ENCODE measurements at places on chromosomes 11 and 22.

GRCh38 chr11:61642162-61642561, 38.0 kb upstream of the DAGLA start:
- DNase-seq, result no peak

DNA sequence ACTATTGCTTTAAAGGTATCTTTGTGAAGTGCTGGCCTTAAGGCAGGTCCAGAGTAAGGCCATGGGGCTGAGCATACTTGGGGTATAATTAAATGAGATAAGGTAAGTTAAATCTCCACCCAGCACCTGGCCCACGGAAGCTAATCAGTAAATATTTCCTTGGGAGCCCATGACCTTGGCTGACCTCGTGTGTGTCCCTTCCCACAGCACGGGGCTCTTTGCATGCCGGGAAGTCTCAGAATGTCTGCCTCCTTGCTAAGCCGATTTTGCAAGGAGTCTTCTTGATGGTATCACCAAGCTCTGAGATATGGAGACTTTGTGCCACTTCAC, 46.5 kb downstream of the ADM start:
- no peak for DNase-seq

DNA sequence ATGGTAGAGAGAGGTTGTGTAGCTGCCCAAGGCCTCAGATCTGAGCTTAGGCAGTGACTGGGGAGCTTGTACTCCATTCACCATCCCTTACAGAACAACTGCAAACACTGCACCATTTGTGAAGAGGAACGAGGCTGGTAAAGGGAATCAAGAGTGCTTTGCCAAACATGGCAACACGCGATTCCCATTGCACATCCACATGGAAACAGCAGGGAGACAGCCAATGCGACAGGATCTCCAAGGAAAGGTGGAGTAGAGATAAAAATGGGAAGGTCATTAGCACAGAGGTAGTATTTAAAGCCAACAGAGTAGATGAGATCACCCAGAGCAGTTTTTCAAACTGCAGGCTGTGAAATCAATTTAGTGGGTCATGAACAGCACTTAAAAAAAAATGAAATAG, 42.0 kb downstream of the TCF20 start:
- no peak for DNase-seq

DNA sequence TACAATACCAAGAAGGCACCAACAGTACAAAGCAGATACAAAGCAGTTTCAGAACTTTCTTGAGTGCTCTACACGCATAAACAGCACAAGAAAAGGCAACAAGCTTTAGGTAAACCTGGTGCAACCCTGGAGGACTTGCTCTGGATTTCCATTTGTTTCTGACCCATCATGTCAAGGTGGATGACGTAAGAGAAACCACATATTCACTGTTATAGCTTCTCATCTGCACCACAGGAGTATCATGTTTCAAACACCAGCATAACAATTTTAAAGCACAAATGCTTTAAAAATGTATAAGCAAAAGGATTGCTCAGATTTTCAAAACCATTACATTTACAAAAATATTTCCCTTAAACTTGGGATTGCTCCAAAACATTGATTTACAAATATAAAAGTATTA, 25.0 kb upstream of the YPEL1 start:
- no peak for DNase-seq

DNA sequence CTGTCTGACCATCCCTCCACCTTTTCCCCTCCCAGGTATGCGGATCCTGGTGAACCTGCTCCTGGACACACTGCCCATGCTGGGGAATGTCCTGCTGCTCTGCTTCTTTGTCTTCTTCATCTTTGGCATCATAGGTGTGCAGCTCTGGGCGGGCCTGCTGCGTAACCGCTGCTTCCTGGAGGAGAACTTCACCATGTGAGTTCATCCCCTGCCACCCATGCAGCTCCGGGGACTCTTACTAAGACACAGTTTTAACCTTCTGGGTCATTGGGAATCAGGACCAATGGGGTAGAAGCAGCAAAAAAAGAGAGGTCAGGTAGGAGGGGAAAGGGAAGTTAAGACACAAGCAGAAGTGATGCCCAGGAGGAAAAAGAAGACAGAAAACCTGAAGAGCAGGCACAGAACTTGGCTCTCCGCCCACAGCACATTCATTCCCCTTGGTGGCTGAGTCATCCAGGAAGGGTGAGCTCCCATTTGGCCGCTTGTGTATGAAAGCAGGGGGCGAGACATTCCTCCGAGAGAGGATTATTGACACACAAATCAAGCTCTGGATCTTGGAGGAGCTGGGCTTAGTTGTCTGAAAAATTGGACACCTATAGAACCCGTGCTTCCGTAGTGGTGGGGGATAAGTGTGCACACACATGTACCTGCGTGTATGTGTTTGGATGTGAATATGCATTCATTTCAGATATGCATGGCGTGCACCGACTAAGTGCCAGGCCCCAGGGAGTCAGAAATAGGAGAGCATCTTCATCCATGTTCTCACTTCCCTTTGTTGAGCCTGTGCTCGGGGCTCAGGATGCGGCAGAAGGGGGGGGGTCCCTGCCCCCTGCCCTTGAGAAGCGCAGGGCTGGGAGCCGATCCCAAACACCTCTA, 64.2 kb downstream of the CACNA1I start:
- no peak for DNase-seq

GRCh38 chr22:50194037-50194805, 6.6 kb upstream of the SELENOO start:
- DNase-seq, result no peak

DNA sequence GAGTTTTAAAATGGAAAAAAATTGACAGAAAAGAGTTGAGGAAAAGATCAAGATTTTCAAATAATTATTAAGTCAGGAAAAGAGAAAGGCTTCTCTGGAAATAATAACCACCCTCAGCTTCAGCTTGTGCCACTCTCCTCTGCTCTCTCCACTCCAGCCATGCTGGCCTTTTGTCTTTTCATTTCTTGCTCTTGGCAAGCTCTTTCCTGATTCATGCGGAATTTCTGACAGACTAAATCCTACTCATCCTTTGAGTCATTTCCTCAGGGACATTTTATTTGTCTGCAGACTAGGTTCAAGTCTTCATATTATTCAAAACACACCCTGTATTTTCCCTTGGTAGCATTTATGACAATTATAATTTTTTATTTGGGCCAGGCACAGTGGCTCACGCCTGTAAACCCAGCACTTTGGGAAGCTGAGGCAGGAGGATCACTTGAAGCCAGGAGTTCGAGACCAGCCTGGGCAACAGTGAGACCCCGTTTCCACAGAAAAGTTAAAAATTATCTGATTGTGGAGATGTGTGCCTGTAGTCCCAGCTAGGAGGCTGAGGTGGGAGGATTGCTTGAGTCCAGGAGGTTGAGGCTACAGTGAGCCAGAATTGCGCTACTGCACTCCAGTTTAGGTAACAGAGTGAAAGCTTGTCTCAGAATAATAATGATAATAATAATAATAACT, 7.8 kb upstream of the P4HA3 start:
- peak; percentile 78 for DNase-seq

DNA sequence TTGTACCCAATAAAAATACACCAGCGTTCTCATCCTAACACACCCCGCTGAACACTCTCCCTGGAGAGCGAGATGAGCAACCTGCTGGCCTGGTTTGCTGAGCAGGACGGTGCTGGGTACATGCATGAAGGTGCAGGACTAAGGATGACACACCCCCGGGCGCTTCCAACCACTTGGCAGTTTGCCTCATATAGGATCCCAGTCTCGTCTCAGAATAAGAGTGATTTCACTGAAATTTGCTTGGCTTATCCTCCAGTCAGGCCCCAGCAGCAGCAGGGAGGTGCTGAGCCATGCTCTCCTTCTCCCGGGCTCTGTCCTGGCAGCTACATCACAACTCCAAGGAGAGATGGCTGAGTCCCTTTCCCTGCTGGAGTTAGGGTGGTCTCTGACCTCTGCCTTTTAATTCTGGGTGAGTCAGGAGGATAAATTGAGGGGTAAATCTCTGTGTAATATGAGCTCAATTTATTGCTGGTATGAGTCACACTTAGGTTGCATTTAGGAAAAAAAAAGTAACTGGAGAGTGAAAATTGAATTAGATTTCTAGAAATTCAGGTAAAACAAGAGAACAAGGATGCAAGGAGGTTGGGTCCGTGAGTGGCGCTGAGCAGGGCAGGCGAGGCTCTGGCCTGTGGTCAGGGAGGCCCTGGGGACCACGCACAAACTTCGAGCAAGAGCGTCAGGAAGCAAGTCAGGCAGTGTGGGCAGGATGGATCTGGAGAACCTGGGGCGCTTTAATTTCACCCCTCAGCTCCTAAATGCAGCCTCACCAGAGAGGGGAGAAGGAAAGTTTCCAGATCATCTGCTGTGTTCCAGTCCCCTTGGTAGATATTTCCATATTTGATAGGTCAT, 974.0 kb downstream of the TBC1D22A start:
- DNase-seq, result no peak

GRCh38 chr11:16912692-16913111, 101.5 kb downstream of the PLEKHA7 start:
- no peak for DNase-seq

DNA sequence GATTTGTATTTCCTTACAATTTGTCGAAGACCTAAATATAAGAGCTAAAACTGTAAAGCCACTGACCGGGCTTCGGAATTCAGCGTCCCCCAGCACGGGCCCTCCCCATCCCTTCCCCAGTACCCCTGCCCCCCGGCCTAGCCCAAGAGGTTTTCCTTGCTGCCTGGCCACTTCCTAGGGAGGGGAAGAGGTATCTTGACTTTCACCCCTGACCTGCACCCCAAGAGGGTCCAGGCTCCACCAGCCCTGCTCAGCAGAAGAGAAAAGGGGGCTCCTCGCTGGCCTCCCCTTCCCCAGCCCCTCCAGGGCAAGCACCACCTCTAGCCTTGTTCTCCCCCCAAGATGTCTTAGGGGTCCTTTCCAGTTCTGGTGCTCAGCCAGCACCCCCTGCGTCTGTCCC, 26.1 kb upstream of the CARS1 start:
- no peak for DNase-seq

DNA sequence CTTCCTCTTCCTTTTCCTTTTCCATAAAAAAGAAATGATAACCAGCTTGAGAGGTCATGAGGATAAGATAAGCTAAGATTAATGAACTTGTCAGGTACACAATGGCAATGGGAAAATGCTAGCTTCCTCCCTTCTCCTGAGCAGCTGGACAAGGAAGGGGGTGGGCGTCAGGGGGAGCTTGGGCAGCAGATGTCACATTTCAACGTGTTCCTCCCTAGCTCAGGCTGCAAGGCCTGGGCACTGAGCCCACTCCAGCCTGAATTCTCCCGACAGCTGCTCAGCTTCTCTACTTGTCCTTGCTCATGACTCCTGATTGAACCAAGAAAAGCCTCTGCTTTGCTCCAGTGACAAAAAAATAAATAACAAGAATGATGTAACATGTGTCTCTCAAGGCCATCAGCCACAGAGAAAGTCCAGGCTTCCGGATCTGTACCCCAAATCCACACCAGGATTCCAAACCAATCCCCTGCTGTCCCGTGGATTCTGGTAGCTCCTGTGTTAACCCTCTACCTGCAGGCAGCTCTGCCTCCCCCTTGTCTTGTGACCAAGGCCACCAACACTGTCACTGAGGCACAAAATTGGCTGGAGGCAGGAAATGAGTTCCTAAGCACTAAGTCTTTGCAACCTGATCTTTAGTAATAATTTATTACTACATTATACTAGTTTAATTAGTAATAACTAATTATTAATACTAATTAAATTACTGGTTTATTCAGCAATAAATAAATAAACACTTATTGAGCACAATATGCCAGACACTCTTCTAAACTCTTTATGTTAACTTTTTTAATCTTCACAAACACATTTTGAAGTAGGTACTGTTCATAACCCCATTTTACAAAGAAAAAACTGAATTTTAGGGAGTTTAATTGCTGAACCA, 146.5 kb downstream of the CCDC34 start:
- DNase-seq, result no peak

DNA sequence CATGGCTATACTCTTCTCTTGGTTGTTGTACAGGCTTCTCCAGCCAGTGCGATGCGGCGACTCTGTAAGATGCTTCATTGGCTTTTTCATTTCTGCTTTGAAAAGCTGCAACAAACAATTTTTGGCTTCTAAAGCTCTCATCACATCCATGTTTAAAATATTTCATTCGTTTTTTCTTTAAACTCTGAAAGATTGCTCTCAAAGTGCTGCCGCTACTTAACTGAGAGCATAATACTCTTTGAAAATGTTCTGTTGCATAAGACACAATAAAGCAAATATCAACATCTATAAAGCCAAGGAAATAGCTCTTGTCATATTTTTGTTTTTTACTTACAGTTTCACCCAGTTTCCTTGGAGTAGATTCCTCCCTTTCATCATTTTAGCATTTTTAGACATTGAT, 468.3 kb downstream of the TBC1D22A start:
- no peak for DNase-seq

GRCh38 chr22:39177456-39177775, 24.9 kb upstream of the CBX7 start:
- DNase-seq, result no peak

- DNase-seq, result no peak
These were observed 25.5 kb downstream of the TMPRSS13 start for GRCh38 chr11:117903505-117904382.

DNA sequence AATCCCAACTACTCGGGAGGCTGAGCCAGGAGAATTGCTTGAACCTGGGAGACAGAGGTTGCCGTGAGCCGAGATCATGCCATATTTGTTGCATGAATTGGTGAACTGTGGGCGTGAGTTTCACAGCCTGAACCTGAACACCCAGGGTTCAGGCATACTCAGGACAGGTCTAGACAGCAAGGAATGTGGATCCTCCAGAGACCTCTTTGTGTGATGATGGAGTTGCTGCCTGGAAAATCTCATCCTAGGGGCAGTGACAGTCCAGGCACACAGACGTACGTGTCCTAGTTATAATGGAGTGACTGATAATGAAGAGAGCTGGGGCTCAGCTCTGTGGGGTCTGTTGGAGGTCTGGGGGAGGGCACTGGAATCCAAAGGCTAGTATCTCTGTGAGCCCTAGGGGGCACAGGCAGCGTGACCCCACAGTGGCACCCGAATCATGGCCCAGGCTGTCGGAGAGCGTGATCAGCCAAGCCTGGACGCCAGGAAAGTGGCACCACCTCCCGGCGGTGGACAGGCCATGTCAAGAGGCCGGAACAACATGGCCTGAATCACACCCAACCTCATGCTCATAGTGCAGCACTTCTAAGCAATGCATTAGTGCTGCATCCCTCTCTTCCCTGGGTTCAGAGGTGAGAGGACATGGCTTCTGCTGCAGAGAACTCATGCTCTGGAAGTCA, 31.7 kb downstream of the RIBC2 start:
- DNase-seq, result no peak

- no peak for DNase-seq
These were observed 149.1 kb upstream of the E2F8 start for GRCh38 chr11:19389787-19390303.

DNA sequence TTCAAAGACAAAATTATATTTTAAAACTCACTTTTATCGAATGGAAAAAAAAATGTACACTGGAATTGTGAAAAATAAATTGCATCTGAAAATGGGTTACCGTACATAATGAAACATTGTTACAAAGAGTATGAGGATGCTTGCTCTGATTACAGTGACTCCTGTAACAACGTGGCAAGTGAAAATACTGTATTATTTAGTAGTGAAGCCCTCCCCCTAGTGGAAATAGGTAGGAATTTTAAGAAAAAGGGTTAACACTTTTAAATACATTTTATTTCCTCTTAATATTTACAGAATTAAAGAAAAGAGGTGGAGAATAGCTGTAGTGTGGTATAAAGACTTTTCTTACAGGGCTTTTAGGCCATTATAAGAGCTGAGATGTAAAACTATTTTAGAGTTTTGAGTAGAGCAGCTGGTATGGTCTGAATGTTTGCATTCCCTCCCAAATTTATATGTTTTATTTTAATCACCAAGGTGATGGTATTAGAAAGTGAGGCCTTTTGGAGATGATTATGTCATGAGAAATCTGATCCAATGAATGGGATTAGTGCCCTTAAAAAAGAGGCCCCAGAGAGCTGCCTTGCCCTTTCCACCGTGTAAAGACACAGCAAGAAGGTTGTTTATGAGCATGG, 25.2 kb downstream of the FAM76B start:
- no peak for DNase-seq

GRCh38 chr11:41306431-41306830, 153.0 kb downstream of the LRRC4C start:
- DNase-seq, result no peak

Data from Panc1 (cell line).